ENCODE measurements at places on chromosomes 1 and 21. TPM values are rescaled to one million over a fixed set of nuclear protein-coding genes. Genes with fewer than 3 reads are reported as not detected.

Gene OPTC
- total RNA-seq = not detected

Gene GCSAML
- total RNA-seq = 0.31 TPM

Gene MX2
- 0.31 TPM for total RNA-seq

Gene CATSPERE
- total RNA-seq = 0.94 TPM

Gene ANGPTL7
- total RNA-seq = not detected

Gene AZIN2
- 21.6 TPM for total RNA-seq

Gene OR2W3
- total RNA-seq = 6.3 TPM

Gene FBXO2
- total RNA-seq = 1.9 TPM

Gene TOMM20
- 153 TPM for total RNA-seq

Gene CLCA2
- total RNA-seq = not detected

Gene CFHR5
- total RNA-seq = not detected

Gene PADI2
- 1.6 TPM for total RNA-seq

Gene PERM1
- 0.63 TPM for total RNA-seq

Gene SLC25A34
- 1.6 TPM for total RNA-seq

Gene ERICH3
- total RNA-seq = 36.9 TPM

Gene IFNAR1
- total RNA-seq = 44.8 TPM

Gene CCDC30
- total RNA-seq = 23.5 TPM

Gene GJA4
- 1.6 TPM for total RNA-seq

Gene NHLH1
- 2.2 TPM for total RNA-seq

Gene TRIM63
- total RNA-seq = not detected

Measured in parietal lobe (tissue), 2 donors.